ENCODE measurements at places on chromosomes 2 and 18. TPM values are rescaled to one million over a fixed set of nuclear protein-coding genes. Genes with fewer than 3 reads are reported as not detected.

DNA sequence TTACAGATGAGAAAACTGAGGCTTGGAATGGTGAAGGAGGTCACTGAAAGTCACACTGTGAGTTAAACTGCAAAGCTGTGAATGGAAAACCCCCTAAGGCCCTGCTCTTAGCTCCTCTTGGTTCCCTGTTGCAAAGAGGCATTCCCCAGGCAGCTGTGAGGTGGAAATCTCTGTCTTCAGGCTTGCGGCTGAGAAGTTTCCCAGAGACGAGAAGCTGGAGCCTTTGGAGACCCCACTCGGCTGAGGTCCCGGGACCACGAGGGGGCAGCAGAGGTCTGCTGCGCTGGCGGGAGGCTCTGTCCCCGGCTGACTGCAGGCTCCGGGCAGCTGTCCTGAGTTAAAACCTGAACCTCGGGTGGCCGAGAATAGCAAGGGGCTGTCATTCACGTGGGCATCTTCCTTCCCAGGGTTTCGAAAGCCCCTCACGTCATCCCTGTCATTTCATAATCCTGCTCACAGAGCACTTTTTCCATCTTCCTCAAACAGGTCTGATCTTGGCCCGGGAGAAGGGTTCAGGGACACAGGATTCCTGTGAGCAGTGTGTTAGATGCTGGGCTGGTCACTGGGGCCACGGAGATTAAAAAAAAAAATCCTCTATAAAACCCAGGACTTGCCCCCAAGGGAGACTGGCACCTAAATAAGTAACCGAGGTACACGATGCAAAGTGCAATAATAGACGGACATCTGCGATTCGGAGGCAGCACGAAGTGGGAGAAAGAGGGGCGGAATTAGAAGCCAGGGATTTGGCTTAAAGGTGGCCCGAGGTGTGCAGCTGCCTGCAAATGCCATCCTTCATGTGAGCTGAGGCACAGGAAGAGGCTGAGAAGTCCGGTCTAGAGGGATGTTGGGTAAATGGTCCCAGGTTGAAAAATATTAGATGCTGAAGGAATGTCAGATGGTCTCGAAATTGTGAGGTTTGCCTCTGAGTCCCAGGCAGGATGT, 24.6 kb upstream of the ATOH8 start:
- peak; percentile 97 for DNase-seq

- peak; percentile 89 for DNase-seq
Observed at GRCh38 chr2:225668606-225669266, 269.2 kb downstream of the NYAP2 start.

DNA sequence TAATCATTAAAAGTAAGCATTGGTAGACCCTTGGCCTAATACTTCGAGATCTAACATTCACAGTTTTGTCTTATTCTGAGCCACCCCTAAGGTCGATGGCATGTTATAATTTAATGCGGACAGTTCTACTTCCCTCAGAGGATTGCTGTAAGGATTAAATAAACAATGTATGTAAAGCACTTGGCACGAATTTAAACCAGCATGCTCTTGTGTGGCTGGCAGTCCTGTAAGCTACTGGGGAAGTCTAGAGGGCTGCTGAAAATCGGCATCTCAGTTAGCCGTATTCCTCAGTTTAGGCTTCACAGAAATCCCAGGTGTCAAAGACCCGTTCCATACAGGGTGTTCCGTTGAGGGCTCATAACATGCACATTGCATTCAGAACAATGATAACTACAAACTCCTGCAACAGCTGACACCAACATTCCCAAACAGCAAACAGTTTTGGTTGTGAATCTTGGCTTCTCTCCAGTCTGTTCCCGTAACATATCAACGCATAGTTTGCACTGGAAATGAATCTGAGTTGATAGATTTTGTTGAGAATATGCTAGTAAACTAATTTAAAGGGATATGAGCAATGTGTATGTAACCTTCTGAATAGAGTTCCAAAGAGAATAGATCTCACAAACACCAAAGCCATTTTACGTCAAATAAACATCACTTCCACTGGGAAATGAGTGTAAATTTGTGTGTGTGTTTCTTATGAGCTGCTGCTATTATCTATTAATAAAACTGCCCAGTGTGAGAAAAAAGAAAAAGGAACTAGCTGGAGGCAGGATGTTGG, 52.2 kb upstream of the ACKR3 start:
- DNase-seq: peak; percentile 50

DNA sequence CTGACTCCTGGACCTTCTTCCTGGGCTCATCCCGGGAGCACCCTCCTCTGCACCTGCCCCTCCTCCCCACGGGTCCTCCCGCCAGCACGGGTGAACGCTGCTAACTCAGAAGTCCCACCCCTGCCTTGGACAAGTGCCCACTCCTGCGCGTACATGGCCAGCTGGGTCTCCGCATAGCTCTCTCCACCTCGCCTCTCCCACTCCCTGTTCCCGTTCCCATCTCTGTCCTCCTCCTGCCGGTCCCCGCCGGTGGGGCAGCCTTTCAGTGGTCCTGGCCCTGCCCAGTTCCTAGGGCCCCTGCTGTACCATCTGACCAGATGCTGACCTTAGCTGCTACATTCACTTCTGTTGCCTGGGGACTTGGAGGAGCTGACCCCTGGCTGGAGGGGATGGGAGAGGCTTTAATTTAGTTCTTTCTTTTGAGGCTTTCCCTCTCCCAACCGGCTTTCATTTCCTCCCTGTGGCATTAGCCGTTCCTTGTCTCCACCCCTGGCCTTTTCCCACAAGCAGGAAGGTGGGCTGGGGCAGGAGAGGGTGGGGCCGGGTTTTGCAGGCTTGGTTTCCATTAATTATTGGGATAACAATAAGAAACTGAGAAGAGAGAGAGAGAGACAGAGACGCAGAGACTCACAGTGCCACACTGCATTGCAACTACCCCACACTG, 136.1 kb downstream of the SH3BP4 start:
- peak; percentile 37 for DNase-seq

DNA sequence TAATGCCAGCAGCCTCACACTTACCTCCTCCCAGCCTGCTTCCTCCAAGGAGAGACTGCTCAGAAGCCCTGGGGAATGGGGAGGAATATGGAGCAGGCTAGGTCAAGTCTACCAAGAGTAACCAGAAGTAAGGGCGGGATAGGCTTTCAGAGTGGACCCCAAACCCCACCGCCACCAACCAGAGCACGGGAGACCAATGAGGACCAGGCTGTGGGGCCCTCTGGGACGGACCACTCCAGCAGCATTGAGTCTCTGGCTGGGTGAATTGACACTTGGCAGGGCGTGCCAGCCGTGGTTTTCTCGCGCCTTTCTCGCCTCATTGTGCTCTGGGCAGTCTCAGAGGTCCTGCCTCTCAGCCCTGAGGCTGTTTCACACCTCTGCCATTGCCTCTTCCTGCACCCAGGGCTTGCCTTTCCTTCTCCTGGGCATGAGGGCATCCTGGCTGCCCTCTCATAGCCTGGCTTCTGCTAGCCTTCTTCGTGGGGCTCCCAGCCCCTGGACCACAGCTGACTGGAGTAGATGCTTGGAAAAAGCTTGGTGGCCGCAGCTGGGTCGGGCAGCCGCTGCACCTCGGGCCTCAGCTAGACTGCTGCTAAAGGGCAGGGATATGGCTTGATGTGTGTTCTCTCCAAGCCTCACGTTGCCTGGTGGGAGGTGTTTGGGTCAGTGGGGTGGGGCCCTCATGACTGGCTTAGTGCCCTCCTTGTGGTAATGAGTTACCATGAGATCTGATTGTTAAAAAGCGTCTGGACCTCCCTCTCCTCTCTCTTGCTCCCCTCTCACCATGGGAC, 40.5 kb upstream of the HS6ST1 start:
- no peak for DNase-seq

- DNase-seq: no peak
Observed at GRCh38 chr2:121599963-121600651, 49.2 kb downstream of the CLASP1 start.

DNA sequence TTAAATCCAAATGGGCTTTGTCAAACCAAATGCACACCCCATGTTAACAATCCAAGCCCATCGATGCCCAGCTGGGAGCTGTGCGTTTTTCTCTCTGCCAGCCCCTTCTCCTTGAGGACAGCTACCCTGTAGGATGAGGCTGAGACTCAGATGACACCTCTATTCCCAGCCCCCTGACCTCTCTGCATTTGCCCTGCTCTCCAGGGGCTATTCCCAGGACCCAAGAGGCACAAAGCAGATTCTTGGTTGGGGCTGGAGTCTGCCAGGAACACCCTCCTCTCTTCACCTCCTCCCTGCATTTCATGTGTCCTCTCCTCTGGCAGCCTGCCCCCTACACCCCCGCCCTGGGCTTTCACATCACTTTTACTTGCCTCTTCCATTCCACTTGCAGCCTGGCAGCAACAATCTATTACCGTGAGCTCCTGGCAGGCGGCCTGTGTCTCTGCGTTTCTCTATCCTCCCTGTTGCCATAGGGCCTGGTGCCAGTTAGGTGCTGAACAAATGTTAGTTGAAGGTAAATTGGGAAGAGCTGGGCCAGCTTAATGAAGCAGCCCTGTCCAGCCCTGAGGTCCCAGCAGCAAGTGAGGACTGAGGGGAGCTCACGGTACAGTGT, 51.8 kb downstream of the ADD2 start:
- no peak for DNase-seq

DNA sequence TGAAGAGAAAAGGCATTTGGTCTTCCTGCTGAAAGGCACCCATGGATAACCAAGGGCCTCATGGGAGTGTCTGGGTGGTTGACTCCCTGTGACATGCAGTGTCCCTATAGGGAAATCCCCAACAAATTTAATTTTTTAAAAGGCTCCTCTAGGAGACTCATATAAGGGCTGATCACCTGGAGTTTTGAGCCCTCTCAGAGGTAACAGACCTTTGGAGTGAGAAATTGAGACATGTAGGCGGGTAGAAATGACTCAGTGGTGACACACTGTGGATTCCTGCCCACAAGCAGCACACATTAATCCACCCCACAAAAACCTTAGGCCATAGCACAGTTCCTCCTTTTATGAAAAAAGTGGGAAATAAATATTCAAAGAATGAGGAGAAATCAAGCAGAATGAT, 557.0 kb upstream of the CNTNAP5 start:
- DNase-seq: no peak

DNA sequence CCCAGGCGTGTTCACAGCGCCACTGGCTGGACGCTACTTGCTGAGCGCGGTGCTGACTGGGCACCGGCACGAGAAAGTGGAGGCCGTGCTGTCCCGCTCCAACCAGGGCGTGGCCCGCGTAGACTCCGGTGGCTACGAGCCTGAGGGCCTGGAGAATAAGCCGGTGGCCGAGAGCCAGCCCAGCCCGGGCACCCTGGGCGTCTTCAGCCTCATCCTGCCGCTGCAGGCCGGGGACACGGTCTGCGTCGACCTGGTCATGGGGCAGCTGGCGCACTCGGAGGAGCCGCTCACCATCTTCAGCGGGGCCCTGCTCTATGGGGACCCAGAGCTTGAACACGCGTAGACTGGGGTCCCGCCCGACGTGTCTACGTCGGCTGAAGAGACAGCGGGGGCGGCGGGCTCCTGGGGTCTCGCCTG, 891 bp upstream of the KHK start:
- no peak for DNase-seq

DNA sequence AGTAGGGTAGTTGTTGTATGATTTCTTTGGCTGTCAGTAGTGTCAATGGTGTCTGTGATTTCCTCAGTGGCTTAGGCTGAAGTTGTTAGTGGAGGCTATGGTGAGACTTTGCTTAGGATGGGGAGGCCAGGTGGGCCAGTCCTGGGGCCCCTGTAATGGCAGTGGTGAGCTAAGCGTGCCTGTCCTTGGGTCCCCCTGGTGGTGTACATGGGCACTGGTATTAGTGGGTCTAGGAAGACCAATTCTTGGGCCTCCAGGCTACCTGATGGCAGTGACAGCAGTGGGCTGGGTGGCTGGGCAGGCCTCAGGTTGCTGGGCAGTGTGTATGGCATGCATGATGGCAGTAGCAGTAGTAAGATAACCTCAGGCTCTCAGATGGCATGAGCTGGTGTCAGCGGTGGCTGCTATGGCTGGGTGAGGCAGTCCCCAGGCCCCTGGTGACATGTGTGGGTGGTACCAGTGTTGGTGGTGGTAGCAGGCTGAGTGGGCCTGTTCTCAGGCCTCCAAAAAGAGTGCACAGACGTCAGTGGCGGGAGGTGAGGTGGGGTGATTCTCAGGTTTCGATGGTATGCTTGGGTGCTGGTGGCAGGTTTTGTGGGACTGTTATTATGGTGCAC, 103.2 kb downstream of the KLHL14 start:
- peak; percentile 2 for DNase-seq

GRCh38 chr2:194826241-194826640, 830.8 kb upstream of the SLC39A10 start:
- no peak for DNase-seq

DNA sequence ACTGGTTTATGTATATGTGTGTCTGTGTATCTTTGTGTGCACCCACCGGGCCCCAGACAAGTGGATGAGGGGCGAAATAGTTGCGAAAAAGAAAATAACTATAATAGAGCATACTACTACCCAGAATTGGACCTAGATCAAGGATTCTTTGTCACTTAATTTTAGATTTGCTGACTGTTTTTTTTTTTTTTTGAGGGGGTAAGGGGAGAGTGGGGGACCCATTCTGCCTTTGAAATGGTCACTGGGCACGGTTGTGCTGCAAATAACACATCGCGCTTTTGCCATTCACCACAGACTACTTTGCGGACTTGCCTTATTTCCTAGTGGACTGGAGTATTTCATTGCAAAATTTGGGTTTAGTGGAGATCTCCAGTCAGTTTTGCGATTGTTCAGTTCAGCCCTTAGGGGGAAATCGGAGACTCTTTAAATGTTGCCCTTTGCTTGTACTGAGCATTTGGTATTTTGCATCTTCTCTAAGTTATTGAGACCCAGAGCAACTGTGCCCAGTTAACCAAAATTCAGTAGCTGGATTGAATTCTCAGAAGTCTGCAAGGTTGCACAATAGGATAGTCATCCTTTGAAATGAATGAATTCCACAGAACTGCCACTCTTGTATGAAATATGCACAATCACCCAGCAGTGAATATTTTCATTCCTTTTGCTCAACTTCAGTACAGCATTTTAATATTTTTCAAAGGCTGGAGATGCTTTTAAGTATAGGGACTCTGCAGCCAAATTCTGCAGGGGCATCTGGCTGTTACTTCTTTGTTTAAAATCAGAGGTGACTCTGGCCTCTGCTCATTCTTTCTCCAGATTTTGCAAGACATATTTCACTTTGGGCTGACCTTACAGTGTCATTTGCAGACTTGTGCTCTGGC, 2.9 kb downstream of the TRIB2 start:
- DNase-seq: peak; percentile 66

DNA sequence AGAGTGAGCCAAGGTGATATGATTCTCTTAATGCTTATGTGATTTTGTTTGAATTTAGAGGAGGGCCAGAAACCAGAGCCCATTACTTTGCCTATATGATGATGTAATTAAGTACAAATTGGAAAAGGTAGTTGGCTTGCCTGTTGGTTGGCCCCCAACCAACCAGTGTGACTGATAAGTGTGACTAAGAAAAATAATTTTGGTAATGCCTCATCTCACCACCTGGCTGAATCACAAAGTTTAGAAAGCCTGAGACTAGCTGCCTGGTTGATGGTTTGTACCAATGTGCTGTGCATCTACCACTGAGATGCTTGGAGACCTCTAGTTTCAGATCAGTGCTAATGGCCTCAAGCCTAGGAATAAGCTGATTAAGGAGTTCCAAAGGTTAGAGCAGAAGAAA, 338.7 kb downstream of the CDH2 start:
- no peak for DNase-seq

The IL1A gene
- not detected for total RNA-seq

The SPP2 gene
- total RNA-seq: 0.14 TPM

The NCKAP5 gene
- not detected for total RNA-seq

The DCDC2C gene
- not detected for total RNA-seq

The SLC23A3 gene
- total RNA-seq: 0.13 TPM

The HOXD12 gene
- not detected for total RNA-seq

Data from SJCRH30 (cell line).